ENCODE measurements at places on chromosomes 1 and 21.

GRCh38 chr1:10897981-10898728 lies 101.7 kb upstream of the CASZ1 start:
- DNase-seq = no peak

- DNase-seq = peak; percentile 73
Observed at GRCh38 chr1:154736841-154737240, 128.9 kb upstream of the ADAR start.

DNA sequence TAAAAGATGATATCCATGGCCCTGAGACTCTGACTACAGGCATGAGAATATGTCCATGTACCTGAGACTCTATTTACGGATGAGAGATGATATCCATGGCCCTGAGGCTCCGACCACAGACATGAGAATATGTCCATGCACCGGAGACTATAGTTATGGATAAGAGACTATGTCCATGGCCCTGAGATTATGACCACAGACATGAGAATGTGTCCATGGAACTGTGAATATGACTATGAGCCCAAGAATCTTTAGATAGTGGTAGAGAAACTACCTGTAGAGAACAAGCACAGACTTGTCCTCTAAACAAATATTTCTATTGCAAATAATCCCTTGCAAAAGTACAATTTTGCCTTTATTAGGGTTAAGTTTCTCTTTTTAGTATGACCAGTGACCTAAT lies 263.2 kb downstream of the PCP4 start:
- DNase-seq = no peak

DNA sequence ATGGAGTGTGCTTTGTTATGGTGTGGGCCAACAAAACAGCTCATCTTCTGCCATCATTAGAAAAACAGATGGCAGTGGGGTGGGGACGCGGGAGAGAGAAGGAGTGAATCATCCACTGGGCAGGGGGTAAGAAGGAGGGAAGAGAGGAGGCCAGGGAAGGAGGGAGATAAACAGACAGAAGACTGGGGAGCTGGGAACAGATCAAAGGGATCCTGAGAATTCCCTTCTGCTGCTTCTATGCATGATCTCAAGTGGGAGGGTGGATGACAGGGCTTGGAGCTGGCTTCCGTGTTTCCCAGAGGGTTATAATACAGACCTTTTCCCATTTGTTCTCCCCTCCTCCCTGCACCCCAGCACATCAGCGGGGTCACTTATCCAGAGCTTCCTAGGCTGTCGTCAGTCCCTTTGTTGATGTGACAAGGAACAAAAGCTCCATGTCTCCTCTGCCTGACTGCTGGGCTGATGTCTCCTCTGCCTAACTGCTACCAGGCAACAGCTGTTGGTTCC lies 338.6 kb downstream of the PAPPA2 start:
- DNase-seq = no peak

- DNase-seq = no peak
Observed at GRCh38 chr1:212007886-212008285, 27.5 kb downstream of the INTS7 start.

GRCh38 chr1:76901158-76901767 lies 34.0 kb downstream of the ST6GALNAC5 start:
- peak; percentile 32 for DNase-seq

DNA sequence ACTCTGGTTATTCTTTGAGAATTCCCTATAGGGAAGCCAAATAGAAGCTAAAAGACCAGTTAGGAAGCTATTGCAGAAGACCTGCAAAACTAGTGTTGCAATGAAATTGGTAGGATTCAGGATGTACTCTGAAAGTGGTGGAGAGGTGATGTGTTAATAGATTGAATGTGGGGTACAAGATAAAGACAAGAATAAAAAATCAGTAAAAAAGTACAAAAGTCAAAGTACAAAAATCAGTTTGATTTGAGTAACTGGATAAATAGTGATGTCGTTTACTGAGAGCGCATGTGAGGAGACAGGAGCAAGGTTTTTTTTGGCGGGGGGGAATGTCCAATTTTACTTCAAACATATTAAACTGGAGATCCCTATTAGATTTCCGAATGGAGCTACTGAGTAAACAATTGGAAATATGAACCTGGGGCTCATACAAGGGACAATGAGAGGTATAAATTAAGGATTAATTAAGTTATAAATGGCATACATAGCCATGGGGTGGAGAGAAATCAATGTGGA lies 2.5 kb upstream of the DCAF8 start:
- no peak for DNase-seq

DNA sequence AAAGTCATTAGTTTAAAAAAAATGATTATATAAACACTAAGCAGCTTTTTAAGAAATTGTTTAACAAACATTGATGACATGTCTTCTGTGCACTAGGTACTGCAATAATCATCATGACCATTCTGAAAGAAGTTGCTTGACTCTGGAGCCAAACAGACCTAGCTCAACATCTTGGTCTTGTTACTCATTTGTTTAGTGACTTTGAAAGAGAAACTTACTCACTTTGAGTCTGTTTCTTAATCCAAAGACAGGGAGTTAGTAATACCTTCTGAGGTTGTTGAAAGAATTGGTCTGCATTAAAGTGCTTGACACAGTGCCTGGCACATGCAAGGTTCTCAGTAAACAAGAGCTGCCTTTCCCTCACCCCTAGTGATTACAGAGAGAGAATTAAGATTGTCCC lies 84.4 kb downstream of the SGIP1 start:
- no peak for DNase-seq

DNA sequence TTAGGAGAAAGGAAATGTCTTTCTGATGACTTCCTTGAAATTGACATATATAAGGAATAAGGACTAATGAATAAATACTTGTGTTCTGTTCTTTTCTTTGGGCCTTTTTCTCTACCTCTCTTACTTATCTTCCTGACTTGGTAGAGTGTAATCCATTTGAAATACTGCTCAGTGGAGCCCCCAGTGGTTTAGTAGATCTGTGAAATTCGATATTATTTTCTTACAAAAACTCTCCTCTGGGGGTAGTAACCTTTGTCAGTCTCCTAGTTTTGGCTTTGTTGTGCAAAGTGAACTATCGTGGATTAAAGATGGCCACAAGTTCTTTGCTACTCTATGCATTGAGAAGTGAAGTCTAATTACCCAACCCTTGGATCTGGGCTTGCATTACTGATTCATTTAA lies 48.8 kb downstream of the DUSP10 start:
- no peak for DNase-seq

DNA sequence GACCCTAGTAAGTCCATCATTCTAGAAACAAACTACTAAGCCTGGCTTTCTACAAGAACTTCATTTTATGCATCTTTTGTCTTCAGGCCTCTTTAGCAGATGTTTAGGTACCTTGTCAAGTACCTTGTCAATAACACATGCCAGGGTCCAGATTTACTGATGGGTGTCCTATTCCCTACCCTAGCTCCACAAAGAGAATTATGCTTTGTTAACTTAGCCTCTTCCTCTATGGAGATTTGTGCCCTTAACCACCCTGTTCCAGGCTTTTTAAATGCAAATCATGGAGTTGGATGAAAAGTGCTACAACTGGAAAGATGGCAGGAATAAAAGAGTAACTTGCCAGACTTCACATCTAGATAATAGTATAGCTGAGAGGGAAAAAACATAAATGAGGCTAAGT lies 42.7 kb downstream of the SPATA46 start:
- no peak for DNase-seq

- no peak for DNase-seq
Observed at GRCh38 chr1:31238986-31239613, 587 bp downstream of the NKAIN1 start.

DNA sequence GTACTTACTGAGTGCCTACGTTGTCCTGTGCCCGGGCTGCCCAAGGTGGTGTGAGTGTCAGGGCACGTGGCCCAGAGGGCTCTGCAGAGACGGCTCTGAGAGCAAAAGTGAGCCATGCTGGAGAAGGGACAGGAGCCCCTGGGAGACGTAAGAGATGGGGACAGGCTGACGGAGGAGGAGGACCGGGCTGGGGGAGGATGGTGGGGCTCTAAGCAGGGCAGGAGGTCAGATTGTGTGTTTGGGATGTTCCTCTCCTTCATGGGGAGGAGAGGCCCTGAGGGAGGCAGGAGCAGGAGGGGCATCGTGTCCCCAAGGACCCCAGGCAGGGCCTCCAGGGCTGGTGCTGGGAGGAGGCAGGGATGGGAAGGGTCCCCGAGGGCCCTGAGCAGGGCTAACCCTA lies 158.9 kb downstream of the PCBP3 start:
- DNase-seq = no peak

DNA sequence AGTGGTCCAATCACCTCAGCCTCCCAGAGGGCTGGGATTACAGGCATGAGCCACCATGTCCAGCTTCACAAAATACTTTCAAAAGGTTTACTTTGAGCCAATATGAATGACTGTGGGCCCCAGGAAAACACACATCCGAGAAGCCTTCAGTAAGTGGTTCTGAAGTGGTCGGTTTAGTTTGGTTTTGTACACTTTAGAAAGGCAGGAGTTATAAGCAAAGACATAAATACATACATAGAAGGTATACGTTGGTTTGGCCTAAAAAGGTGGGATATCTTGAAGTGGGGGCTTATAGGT lies 3.2 kb upstream of the MIB2 start:
- DNase-seq = no peak

DNA sequence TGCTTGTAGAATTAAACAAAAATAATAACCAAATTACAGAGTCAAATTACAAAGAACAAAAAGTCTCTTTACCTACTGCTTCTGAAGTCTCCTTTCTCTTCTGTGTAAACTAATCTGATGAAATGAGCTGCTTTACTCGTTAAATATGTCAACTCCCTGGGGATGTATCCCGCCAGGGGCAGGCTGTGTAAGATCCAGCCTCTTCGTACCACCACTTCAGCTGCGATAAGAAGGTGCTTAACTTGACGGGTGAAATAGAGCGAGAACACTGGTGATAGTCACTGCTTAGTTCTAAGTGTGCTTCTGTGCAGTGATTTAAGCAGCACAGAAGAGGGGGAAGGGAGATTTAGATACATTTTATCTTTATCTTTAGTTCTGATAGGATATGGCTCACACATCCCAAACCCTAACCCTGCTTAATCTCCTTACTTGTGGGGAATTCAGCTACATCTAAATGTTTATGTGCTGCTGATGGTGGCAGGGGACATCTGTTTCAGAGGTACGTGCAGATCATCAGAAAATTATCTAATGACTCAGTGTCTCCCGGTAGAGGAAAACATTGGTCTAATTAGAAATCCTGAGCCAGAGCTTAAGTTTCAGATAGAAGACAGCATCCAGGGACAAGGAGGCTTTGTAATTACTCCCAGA lies 46.0 kb downstream of the RHOU start:
- DNase-seq = no peak

- no peak for DNase-seq
Observed at GRCh38 chr1:3656450-3657095, 4.3 kb downstream of the TP73 start.

- no peak for DNase-seq
Observed at GRCh38 chr21:33566514-33566913, 22.0 kb downstream of the DONSON start.

- DNase-seq = no peak
Observed at GRCh38 chr21:40923407-40923806, 76.4 kb upstream of the DSCAM start.

DNA sequence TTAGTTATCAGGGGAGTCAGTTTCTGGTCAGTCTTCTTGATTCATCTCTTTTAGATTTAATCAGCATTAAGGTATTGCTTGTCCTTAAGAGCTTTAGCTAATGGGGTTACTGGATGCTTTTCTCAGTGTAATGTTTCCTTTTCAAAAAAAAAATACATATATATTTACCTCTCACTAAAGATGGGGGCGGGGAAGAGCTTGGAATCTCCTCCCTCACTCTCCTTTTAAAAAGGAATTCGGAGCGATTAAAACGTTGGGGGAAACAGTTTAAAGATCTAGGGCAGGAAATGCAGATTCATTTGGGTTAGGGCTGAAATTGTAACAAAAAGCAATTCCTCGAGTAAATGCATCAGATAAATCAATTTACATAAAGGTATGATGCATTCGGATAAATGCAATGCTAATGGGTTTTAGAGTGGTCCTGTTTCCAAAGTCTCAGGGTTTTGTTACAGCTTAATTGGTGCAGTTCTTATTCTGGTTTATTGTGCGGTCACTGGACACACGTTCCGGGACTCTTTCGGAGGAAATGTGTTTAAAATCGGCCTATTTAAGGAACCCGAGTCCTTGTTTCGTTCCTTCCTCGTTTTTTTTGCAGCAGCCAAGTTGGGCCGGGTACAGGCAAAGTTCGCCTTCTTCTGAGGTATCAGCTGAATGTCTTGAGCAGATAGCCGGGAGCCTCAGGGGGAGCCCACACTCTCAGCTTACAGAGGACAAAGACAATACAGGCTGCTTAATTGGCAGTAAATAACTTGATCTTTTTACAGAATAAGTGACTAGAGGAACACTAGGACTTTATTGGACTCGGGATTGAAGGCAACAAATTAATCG lies 1.6 kb downstream of the LMO4 start:
- no peak for DNase-seq

DNA sequence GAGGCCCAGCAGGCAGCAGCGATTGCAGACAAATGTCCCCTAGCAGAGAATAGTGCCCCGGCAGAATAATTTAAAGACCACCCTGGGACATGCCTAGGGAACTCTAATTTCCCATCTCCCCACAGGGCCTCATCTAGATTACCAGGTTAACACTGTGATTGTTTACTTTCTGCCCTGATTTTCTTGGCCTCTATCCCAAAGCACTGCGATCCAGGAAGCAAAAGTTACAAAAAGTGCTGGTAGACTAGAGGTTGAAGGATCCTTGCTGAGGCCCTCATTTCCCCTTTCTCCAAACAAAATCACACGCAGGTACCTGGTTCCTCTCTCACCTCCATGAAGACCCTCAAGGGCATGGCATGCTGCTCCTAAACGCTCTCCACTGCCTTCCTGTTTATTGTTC lies 229.7 kb downstream of the C1orf94 start:
- no peak for DNase-seq

DNA sequence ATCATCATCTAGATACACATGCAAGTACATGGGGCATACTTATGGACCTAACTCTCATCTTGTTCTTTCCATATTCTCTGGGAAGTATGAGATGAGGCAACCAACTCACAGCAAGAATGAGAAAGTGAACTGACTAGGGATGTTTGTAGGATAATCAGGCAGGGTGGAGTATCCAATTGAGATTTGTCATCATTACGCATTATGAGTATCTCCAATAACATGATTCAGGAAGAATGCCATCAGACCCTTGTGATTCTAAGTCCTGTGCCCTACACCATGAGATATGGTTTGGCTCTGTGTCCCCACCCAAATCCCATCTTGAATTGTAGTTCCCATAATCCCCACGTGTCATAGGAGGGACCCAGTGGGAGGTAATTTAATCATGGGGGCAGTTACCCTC lies 154.0 kb downstream of the SLC30A10 start:
- DNase-seq = no peak

DNA sequence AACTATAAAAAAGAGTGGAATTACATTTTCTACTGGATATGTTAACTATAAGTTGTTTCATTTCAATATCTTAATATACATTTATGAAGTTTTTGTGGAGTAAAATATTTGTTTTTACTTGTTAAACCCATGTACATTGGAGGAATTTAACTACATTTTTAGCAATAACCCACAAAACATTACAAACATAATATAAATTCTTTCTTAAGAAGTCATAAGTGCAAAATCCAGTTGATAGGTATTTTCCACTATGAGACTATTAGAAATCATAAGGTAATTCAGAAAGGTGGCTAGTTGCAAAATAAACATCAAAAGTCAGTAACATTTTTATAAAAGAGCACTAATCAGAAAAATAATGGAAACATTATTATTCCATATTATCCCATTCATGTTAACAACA lies 73.9 kb upstream of the RRP15 start:
- no peak for DNase-seq

Data from stimulated activated CD4-positive, alpha-beta T cell treated with anti-CD3 and anti-CD28 coated beads, Interleukin-4, amount 100 ng/mL, for 24 hours (primary cell).